ENCODE measurements at places on chromosomes 5 and 9.

DNA sequence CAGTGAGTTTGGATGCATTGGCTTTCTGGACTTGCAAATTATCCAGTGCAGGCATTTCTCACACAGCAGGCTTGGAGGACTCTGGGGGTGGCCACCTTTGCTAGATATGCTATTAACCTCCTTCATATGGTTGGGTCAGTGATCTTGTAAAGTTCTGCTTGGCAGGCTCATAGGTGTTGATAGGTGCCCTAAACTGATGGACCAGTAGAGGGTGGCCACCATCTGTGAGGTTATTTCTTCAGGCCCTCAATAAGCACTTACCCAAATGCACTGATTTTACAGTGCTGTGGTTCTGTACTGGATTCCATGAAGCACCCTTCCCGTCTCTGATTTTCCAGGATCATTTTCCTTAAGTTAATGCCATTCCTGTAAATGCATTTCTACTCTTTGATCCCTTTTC is 216.3 kb downstream of the COMMD10 start:
- no peak for DNase-seq

DNA sequence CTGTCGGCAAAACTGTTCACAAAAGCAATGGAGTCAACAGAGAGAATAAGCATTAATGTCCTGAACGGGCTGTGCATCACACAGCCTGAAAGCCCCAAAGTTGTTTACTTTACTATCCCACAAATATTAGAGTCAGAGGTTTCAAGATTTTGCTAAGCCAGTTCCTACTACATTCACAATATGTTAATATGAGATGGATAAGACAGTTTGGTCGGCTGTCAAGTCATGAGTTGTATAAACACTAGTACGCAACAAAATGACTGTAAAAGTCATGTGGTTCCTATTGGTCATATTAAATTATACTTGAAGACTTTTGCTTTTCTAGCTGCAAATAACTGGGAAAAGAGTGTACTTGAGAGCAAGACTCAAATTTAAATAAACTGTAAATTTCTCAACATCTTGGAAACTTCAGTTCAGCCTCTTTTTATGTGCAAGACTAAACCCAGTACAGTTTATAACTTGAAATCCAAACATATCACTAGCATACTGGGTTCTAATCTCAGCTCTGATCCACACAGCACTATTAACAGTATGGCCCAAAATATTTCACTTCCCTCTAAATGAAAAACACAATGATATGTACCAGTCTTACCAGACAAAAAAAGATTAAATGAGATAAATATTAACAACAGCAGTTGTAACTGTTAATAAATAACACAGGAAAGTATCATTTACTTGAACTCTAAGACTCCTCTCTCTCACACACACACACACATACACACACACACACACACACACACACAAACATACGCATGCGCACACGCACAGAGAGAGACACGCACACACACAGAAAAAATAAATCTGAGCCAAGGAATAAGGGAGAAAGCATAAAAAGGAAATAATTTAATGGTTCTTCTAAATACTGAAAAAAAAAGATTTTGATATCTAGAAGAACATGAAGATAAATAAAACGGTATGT is 33.1 kb downstream of the FANCC start:
- DNase-seq: no peak

- no peak for DNase-seq
These were observed 311.9 kb upstream of the PANK3 start for GRCh38 chr5:168890816-168891812.

DNA sequence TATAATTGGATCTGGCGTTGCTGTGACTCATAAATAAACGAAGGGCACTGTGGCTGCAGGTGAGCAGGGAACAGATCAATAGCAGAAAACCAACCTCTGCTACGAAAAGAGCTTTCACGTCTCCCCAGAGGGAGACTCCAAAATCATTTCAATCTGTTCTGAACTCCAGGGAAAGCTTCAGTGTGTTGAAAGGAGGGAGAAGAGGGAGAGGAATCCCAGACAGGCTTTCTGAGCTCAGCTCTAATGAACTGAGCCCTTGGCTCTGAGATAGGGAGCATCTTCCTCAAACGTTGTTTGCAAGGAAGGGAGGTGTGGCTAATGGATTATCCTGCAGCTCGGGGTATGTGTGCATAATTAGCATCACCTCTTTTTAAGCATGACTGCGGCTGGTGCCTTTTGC is 288.0 kb upstream of the IRX4 start:
- DNase-seq: peak; percentile 50

DNA sequence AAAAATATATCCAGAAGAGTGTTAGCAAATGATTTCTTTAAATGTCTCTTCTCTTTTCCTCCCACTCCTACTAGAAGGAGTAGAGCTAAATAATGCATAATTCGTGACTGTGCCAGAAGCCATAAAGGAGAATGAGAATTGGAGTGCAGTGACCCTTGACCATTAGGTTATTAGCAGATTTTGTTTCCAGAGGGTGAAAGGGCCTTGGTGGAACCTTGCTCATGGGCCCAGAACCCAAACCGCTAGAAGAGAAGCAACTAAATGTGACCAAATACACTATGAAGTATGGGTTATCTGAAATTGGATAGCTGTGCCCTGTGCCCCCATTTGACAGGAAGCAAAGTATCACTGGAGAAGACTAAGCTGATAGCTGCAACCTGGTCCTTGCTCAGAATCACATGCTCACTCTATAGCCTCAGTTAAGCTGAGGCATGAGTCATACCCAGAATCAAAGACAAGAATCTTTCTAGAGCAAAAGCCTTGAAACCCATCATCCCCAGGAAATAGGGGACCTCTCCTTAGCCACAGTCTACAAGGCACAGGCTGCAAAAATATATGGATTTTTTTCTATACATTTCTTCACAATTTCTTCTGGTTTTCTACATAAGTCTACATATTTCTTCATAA is 36.3 kb downstream of the CAPSL start:
- no peak for DNase-seq

DNA sequence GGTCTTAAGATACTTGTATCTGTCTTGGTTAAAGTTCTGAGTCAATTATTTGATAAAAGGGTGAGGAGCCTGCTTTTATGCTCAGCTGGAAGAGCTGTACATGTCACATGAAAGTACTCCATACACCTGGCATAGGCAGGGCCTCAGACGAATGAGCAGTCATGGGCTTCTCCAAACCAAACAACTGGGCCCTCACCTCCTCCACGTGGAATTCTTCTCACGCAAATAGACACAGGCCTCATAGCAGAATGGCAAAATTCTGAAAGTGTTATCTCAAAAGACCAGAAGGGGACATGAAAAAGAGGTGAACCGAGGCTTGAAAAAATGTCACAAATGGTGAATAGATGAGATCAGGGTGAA is 48.6 kb downstream of the FAM240B start:
- no peak for DNase-seq

- DNase-seq: no peak
These were observed 30.9 kb downstream of the GALNT10 start for GRCh38 chr5:154221371-154221896.

- DNase-seq: no peak
These were observed 201.3 kb downstream of the HSPA4 start for GRCh38 chr5:133253070-133253469.

DNA sequence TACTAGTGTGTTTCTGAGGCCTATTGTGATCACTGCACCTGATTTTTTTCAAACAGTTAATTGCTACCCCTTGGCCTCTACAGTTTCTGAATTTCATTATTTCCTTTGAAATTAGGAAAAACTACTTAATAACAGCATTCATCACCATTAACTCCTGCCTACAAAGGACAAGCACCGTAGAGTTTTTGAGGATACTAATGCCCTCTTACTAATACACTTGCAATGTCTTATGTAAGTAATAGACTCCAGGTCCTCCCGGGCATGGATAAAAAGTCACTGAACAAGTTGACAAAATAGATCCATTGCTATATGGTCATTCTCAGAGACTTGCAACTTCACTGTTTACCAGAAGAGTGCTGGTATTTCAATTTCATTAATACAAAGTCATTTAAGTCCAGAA is 1172.5 kb downstream of the CDH12 start:
- DNase-seq: no peak

DNA sequence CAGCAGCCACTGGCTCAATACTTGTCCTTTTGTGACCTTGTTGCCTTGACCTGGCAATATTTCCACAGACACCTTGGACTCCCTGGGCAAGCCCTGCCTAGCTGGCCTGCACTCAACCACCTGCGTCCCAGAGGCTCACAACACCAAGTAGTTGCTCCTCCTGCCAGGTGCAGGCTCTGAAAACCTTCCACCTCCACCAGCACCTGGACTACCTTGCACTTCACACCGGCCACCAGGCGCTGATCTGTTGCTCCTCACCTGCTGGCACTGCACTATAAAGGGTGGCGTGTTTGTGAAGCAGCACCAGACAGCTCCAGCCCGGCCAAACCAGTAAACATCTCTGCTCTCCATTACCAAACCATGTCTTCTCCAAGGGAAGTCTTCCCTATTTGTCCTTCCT is 997.7 kb downstream of the PTPRD start:
- DNase-seq: no peak

- DNase-seq: peak; percentile 28
These were observed 115.3 kb upstream of the BNC2 start for GRCh38 chr9:16985559-16986348.

DNA sequence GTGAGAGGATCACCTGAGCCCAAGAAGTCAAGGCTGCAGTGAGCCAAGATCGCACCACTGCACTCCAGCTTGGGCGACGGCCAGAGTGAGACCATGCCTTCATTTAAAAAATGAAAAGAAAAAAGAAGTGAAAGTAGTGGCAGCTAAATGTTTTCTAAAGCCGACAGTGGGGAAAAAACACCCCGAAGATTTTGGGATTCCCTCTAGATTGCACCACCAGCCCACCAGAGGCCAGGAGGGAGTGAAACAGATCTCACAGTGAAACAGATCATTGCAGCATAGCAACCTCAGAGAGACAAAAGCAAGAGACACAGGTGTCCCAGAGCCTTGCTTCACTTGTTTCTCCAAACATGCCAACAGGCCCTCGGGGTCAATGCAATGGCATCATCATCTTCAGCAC is 156.8 kb downstream of the PAX5 start:
- no peak for DNase-seq

DNA sequence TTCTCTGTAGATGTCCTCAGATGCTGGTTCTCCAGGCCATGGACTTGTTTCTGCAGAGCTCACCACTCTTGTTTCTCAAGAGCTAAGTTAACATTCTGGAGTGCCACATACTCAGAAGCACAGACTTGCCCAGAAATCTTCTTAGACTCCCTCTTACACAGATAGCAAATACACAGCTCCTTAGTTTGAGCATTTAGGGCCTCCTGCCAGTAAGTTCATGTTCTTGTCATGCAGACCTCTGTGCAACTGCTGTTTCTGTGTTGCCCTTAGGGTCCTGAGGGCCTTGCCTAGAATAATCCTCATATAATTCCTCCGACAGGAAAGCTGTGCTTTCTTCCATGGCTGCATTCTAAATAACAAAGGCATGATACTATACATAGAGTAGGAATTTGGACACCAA is 1.3 kb upstream of the PTPDC1 start:
- DNase-seq: peak; percentile 34

DNA sequence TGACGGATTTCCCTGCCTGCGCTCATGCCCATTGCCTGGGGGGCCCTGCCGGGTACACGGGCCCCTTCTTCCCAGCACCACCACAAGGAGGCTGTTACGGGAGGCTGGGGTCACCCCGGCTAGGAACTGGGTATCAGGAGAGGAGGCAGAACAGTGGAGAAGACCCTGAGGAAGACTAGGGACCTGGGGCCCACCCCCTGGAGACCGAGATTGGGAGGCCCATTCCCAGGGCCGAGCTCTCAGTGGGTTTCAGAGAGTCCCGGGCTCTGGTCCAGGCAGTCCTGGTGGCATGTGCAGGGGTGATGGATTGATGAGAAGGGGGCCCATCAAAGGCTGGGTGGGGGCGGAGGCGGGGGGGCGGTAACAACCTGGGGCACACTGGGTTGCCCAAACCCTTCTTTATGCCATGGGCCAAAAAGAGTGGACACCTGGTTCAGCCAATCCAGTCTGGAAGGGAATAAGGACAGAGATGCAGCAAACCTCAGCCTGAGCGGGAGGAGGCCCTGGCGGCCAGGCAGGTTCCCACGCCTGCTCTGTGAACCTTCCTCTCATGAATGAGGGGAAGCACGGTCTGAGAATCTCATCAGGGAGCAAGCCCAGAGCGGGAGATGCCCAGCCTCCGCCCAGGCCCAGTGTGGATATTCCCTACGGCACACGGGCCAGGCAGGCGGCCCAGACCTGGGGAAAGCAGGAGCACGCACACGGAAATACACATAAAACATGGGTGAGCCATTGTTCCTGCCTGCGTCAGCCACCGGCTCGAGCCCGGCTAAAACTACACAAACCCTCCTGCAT is 785 bp upstream of the P4HA2 start:
- DNase-seq: no peak

GRCh38 chr5:157562111-157562581 is 13.4 kb downstream of the ADAM19 start:
- peak; percentile 35 for DNase-seq

GRCh38 chr9:23824830-23825591 is 1.0 kb downstream of the ELAVL2 start:
- DNase-seq: peak; percentile 81

DNA sequence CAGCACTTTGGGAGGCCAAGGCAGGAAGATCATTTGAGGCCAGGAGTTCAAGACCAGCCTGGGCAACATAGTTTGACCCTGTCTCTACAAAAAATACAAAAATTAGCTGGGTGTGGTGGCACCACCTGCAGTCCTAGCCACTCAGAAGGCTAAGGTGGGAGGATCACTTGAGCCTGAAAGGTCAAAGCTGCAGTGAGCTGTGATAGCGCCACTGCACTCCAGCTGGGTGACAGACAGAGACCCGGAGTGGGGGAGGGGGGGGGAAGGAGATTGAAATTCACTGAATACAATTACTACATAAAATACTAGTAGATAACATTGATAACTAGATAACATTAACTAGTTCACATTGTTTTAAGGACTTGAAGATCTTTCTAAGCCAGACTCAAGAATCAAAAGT is 345.6 kb downstream of the BNC2 start:
- no peak for DNase-seq

DNA sequence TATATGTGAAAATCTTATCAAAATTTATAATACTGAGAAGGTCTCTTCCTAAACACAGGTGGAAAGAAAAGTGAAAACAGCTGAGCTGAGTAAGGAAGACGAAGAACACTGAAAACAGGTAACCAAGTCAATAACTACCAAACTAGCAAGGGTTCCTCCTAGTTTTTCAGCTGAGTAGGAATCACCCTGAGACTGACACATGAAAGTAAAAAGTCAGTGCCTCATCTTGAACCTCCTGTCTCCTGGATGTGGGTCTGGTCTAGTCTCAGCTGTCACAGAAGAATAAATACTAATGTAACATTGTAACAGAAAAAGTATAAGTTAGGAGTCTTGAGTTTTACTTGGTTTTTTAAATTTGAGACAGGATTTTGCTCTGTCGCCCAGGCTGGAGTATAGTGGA is 121.0 kb downstream of the MEF2C start:
- DNase-seq: no peak

DNA sequence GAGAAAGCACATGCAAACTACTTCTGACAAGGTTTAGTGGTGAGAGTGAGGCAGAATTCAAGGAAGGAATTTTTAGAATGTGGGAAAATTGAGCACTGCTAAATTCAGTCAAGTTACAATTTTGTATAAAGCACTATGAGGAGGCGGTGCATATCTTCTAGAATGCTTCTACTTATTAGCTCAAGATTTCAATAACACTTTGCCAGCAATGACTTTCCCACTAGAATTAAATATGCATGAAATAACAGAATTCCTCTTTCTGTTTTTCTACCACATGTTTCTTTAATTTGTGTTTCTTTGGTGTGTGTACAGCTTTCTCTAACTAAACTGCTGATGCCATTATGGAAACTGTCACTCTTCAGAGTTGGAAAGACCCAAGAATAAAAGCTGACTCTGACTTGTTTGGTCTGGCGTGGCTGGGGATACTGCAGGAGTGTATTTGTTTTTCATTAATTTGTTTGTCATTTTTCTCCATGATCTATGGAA is 163.5 kb downstream of the ARSB start:
- no peak for DNase-seq

GRCh38 chr5:10539687-10539998 is 24.2 kb upstream of the ANKRD33B start:
- DNase-seq: no peak
